ENCODE measurements at places on chromosomes 6 and 20.

DNA sequence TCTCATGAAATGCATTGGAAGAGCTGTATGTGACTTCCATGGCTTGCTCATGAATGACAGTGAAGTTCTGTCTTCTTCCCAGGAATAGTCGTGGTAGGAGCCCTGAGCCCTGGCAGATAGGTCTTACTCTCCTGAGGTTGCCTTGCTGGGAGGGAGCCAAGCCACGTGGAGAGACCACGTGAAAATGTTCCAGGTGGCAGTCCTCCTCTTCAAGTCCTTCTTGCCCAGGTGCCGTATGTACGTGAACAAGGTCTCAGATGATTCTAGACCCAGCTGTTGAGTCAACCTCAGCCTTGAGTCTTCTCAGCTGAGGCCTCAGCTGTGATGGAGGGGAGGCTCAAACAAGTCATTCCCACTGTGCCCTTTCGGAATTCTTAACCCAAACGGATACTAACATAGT lies 192.4 kb upstream of the PRDM1 start:
- DNase-seq: no peak

DNA sequence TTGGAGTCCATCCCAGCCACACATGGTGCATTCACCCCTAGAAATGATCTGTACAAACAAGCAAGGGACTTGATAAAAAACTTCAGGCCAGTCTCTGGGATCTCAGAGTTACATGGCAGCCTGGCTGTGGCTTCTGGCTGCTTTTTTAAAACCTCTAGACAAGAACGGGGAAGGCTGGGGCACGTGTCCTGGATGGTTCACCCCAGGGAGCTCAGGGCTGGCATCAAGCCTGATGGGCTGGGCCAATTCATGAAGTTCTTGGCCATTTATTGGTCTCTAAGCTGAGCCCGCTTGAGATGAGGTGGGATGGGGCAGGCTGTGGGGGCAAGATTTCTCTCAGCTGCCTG lies 10.4 kb upstream of the ZFAND3 start:
- no peak for DNase-seq

GRCh38 chr6:169977434-169978265 lies 226.2 kb downstream of the ERMARD start:
- DNase-seq: no peak

GRCh38 chr20:51492167-51493092 lies 50.1 kb downstream of the NFATC2 start:
- DNase-seq: no peak

GRCh38 chr20:63911176-63911575 lies 16.2 kb downstream of the DNAJC5 start:
- no peak for DNase-seq
